ENCODE measurements at places on chromosomes 3 and 15.

DNA sequence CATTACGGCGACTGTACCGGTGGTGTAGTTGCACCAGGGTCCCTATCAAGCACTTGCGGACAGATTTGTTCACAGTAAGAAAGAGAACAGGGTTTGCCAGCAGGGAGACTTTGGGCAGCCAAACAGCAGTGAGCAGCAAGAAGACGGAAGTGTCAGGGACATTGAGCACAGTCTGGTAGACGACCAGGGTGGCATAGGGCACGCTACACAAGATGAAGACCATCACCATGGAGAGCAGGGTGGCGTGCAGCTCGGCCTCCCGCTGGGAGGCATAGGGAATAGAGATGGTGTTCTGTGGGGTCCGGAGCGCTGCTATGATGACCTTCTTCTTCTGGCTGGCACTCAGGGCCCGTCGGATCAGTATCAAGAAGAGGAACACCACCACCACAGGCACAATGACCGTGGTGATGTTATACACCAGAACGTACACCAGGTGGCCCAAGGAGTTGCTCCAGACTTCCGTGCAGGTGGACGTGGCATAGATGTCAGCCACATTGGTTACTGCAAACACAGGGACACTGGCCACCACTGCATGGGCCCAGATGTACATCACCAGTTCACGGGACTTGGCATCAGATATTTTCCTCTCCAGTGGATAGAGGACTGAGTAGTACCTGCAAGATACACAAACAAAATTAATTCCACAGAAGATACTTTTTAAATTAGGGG lies 19.1 kb upstream of the FSIP1 start:
- no peak for DNase-seq

GRCh38 chr15:83926116-83926515 lies 272.2 kb downstream of the ADAMTSL3 start:
- no peak for DNase-seq

- no peak for DNase-seq
Observed at GRCh38 chr15:27481768-27482167, 510.8 kb downstream of the GABRG3 start.

DNA sequence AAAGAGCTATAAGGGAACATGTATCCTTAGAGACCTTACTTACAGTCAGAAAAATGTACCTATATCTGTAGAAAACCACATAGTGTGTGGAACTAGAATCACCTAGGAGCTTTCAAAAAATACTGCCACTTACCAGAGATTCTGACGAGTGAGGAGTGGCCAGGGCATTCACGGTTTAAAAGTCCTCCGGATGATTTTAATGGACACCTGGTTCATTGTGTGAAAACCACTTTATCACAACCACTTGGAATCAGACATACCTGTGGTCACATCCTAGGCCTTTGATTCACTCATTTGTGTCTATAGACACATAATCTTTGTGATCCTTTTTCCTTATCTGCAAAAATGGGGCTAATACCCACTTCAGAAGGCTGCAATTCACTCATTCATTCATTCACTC lies 159.8 kb downstream of the MBNL1 start:
- no peak for DNase-seq

GRCh38 chr3:129793319-129793718 lies 100.2 kb downstream of the TMCC1 start:
- DNase-seq, result no peak

- no peak for DNase-seq
Observed at GRCh38 chr3:58383476-58383875, 50.2 kb downstream of the PDHB start.

DNA sequence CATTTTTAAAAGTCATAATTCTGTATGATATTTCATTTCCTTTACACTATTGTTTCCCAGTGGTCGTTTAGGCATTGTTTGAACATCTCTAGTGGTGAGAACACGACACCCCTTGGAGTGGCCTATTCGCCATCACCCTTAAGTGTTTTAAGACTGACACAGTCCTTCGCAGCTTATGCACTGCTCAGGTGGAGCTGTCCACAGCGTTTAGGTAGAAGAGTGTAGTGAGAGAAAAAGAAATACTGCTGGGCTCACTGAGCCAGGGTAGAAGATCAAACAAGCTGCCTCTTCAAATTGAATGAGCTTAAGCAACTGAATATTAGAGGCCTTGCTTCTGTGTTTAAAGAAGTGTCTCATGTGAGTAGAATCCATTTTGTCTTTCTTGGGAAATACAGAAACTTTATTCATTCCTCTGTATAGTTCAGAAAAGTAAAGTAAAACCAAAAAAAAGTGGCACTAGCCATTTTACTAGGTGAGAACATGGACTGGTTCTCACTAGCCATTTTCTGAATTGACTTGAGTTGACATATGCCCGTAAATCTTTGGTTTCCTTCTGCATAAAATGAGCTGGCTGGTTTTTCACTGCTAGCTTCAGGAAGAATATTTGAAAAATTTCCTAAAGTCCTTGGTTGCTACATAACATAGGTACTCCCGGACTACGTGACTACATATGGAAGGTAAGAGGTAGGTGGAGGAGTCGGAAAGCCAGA lies 155.9 kb downstream of the P3H2 start:
- no peak for DNase-seq

GRCh38 chr3:78351334-78351733 lies 1311.4 kb downstream of the ROBO2 start:
- DNase-seq, result no peak
